ENCODE measurements at places on chromosomes 5 and 9.

DNA sequence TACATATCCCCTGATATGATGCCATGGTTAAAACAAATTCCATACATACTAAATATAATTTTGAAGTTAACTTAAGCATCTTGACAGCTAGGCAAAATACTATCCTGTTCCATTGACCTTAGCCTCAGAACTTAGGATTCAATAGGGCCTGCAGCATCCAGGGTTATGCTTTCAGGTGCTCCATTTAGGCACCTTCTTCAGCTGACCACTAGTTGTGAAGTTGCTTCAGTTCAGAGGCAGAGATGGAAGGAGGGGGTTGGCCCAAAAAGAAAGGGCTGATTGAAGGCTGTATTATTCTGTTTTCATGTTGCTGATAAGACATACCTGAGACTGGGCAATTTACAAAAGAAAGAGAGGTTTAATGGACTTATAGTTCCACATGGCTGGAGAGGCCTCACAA lies 7.0 kb upstream of the NREP start:
- DNase-seq, result no peak

DNA sequence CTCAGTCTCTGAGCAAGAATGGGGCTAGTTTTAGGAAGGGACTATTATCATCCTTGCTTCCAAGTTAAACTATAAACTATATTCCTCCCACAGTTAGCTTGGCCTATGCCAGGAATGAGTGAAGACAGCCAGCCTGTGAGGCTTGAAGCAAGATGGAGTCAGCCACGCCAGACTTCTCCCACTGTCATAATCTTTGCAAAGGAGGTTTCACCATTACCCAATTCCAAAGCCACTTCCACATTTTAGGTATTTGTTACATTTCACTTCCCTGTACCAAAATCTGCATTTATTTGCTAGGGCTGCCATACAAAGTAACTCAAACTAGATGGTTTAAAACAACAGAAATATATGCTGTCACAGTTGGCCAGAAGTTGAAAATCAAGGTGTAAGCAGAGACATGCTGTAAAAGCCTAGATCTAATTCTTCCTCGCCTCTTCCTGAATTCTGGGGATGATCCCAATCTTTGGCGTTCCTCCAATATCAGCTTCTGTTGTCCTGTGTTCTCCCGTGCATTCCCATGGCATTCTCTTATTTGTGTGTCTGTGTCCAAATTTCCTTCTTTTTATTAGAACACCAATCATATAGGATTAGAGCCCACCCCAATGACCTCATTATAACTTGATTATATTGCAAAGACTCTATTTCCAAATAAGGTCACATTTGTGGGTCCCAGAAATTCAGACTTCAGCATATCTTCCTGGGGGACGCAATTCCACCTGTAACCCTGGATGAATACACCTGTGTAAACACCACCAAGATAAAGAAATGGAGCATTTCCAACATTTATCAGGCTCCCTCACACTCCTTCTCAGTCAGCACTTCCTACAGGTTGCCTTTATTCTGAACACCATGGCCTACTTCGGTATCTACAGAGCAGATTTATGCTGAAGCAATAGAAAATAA lies 126.8 kb downstream of the GCNT1 start:
- DNase-seq, result no peak

DNA sequence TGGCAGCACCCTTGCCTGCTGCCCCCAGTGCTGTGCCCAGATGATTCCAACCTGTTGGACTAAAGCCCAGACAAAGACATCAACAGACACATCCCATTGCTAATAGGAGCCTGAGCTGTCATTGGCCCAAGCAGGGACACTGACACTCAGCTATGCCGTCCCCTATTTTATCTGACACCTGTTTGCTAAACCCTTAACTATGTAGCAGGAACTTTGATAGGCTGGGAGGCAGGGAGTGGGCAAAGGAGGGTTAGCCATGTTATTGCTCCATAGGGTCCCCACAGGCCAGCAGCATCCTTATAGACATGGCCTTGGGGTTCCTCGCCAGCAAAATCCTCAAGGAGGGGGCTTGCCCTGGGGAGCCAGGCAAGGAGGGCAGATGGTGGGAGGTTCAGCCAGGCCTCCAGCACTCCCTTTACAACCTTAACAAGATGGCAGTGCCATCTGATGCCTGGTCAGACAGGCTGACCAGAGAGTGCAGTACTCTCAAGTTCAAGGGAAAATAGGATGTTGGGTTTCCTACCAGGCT lies 50.4 kb upstream of the CDKN2AIPNL start:
- peak; percentile 37 for DNase-seq

DNA sequence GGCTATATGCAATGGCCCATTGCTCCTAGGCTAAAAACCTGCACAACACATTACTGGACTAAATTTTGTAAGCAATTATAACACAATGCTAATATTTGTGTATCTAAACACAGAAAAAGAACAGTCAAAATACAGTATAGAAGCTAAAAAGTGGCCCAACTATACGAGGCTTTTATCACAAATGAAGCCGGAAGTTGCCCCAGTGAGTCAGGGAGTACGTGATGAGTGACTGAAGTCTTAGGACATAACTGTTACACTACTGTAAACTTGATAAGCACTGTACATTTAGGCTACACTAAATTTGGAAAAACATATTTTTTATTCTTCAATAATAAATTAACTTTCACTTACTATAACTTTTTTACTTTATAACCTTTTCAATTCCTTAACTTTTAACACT lies 105.2 kb upstream of the PRR16 start:
- no peak for DNase-seq

GRCh38 chr5:139648205-139649081 lies at the start of gene CXXC5:
CXXC5 (plus strand) TSS chr5:139648349; CDS start chr5:139680524, 32,175 bp downstream.
- peak; percentile 88 for DNase-seq

GRCh38 chr5:146947181-146947941 lies 68.8 kb upstream of the PPP2R2B start:
- DNase-seq, result no peak

All from ascending aorta (tissue), 2 donors.